T-helper 17 cell (primary cell): ENCODE measurements at places on chromosomes 4 and X.

- DNase-seq = no peak
These were observed 160.3 kb upstream of the RASGEF1B start for GRCh38 chr4:81631958-81632441.

DNA sequence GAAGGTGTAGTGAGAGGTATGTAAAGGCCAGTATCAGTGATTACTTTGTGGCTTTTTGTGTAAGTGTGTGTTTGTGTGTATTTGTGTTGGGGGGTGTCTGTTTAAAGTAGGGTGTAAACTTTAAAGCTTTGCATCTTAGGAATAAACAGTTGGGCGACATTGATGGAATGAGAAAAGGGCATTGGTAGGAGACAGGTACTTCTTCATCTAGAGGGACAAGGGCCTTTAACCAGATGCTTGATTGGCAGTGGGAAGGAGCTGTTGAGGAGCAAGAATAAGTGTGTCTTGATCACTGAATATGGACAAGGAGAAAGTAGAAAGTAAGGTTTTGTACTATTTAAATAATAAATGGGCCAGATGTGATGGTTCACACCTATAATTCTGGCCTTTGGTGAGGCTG is 48.8 kb downstream of the RAPGEF2 start:
- DNase-seq = no peak

- no peak for DNase-seq
These were observed 10.5 kb downstream of the SLC16A2 start for GRCh38 chrX:74431797-74432196.

DNA sequence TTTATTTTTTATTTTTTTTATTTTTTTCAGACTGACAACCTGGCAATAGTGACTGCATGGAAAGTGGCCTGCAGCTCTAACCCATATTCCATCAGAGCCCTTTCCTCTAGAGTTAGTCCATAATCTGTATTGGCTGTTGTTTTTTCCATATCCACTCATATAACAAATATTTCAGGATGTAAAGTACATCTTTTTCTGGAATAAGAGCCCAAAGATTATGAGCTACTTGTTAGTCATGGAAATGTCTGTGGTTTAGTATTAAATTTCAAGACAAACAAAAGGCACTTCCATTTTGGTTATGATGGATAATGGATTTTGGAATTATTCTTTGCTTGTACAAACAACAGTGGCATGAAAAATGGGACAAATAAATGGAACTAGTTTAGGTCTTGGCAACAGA is 296.0 kb upstream of the HS3ST1 start:
- DNase-seq = no peak

GRCh38 chrX:133980406-133980805 is 5.0 kb downstream of the GPC3 start:
- no peak for DNase-seq

DNA sequence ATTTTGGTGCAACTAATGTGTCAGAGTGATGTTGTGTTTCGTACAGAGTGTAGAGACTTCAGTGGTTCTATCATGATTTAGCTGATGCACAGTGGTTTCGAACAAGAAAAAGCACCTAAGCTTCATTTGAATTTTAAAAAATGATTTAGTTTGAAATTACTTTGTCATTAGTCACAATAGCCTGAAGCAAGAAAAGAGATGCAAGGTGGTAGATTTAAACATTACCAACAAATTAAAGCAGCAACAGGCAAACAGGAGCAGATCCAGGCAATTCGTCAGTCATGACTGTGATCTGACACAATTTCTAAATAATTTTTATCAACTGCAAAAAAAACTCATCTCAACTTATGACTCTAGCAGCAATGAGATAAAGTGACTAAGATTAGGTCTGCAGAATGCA is 24.6 kb upstream of the COX7B2 start:
- no peak for DNase-seq

DNA sequence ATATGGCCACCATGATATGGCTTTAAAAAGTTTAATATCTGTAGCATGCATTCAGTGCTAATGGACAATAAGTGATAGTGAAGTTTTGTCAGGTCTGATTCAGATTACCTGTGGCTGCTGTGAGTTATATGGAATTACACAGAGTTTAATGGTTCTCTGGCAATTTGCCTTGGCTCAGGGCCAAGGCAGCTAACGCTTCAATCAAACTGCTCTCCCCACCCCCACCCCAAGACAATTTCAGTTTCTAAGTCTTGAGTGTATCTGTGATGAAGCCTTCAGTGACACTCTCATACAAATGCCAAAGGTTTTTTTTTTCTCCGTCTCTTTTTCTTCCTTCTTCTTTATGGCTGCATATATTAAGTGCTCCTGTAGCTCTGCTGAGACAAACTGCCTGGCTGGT is 106.6 kb downstream of the SHROOM4 start:
- no peak for DNase-seq

GRCh38 chr4:89221167-89221867 is 86.3 kb downstream of the GPRIN3 start:
- DNase-seq = no peak

- no peak for DNase-seq
These were observed 18.0 kb downstream of the OPHN1 start for GRCh38 chrX:68415316-68415715.

DNA sequence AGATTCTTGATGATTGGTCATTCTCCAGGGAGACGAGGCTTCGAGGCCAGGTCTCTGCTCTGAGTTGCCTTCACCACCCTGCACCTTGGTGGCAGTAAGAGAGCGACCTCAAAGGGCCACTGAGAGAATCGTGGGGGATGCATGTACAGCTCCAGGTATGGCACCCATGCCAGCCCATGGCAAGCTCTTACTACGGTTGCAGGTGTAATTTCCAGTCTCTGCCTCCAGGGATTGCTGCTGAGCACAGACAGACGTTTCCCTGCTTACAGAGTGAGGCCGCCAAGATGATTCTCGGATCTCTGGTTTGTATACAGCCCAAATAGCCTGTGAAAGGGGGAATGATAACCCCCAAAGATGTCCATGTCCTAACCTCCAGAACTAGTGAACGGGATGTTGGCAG is 16.3 kb upstream of the DRD5 start:
- DNase-seq = no peak

GRCh38 chr4:165953181-165953580 is 80.1 kb downstream of the TLL1 start:
- DNase-seq = no peak

GRCh38 chr4:152308951-152309350 is 226.9 kb downstream of the FBXW7 start:
- DNase-seq = no peak

- DNase-seq = no peak
These were observed 342.9 kb downstream of the CFAP299 start for GRCh38 chr4:80678413-80678812.

DNA sequence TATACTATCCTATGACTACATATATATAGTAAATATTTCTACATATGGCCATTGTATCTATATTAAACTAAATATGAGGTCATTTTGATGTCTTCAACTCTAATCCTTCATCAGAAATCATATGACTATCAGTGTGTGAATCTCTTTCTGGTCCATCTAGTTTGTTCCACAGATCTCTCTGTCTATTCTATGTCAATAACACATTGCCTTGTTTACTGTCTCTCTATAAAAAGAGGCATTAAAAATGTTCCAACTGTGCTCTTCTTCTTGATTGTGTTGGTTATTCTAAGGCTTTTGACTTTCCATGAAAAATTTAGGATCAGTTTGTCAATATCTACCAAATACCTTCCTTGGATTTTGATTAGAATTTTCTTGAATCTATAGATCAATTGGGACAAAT is 338.3 kb upstream of the FSTL5 start:
- DNase-seq = no peak

DNA sequence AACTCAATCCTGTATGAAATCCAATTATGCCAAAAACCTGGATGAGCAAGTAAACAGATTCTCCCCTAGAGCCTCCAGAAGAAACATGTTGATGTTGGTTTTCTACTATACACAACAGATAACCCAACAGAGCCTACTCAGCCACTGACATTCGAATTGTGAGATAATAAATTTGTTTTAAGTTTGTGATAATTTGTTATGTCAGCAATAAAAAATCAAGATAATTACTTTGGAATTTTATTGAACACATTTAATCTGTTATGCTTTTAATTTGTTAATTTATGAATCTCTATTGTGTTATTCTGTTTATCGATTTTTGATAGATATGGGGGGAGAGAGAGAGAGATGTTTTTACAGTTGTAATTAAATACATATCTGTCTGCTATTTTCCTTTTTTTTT is 1016.1 kb upstream of the PCDH7 start:
- DNase-seq = no peak

DNA sequence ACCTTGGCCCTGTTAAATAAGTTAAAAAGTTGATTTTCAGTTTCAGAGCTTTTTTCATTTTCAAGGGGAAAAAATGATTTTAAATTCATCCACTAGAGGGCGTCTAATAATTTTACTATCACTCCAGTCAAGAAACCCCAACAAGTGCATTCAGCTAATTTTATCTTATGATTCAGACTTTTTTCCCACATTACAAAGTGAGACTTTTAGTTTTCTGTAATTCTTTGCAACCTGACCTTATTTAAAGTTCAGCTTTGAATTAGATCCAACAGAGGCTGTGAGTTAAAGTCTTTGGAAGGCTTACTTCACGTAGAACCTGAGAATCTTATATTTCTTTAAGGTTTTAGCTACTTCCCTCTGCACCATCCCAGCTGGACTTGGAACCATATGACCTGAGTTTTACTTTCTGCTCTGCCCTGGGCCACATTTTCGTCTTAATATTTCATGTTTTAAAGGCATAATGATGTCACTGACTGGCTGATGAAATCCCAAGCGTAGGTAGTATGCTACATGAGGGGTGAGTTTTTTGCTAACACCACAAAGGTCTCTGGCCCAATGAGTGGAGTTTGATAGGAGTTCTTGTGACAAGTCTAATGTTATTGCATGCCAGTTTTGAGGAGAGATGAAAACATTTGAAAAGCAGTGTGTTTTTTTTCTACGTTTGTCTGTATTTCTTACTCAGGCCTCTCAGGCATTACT is 7.2 kb downstream of the GNRHR start:
- DNase-seq = no peak

DNA sequence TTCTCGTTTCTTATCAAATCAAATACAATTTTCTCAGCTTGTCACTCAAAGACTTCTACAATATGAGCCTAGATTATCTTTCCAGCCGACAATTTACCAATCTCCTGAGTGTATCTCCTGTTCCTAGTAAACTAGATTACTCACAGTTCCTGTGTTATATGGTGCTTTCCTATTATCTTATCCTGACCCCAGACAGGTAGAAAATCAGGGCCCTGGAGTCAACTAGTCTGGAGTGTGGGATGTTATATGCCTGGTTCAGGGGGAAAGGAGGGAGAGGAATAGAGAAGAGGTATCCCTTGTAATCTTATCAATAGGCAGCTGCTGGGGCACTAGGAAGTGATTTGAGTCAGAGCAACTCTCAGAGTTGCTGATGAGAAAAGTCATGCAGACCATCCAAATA is 127.1 kb downstream of the SLC7A11 start:
- no peak for DNase-seq

DNA sequence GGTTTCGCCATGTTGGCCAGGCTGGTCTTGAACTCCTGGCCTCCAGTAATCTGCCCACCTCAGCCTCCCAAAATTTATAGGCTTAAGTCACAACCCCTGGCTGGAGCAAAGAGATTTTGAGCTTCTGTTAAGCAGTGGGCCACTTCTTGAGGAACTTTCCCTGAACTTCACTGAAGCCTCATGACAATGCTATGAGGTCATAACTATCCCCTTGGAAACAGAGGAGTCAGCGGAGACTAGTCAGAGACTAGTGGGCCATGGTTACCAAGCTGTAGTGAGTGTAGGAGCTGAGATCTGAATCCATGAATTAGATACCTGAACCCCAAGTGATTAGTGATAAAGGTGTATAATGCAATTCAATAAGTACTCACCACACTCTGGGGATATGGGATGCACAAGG is 145.1 kb upstream of the MSX1 start:
- no peak for DNase-seq
